CD4-positive, alpha-beta T cell treated with Interleukin-21 for 1 hour (primary cell): ENCODE measurements at places on chromosomes 6 and 20.

GRCh38 chr20:45788351-45788750, 3.3 kb downstream of the WFDC3 start:
- DNase-seq, result no peak

DNA sequence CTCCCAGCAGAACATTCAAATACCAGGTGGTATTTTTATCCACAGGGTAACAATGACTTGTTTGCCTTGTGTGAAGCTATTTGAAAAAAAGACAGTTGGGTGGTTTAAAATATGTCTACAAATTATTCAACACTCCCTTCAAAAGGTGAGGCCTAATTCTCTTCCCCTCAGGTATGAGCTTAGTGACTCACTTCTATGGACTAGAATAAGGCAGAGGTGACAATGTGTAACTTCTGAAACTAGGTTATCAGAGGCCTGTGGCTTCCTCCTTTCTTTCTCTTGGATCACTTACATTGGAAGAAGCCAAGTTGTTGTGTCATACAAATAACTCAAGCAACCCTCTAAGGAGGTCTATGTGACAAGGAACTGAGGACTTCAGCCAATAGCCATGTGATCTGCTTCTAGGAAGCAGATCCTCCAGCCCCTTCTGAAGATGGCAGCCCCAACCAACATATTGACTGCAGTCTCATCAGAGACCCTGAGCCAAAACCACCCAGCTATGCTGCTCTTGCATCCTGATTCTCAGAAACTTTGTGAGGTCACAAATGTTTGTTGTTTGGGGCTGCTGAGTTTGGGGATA, 102.6 kb downstream of the SNAP25 start:
- DNase-seq, result no peak

DNA sequence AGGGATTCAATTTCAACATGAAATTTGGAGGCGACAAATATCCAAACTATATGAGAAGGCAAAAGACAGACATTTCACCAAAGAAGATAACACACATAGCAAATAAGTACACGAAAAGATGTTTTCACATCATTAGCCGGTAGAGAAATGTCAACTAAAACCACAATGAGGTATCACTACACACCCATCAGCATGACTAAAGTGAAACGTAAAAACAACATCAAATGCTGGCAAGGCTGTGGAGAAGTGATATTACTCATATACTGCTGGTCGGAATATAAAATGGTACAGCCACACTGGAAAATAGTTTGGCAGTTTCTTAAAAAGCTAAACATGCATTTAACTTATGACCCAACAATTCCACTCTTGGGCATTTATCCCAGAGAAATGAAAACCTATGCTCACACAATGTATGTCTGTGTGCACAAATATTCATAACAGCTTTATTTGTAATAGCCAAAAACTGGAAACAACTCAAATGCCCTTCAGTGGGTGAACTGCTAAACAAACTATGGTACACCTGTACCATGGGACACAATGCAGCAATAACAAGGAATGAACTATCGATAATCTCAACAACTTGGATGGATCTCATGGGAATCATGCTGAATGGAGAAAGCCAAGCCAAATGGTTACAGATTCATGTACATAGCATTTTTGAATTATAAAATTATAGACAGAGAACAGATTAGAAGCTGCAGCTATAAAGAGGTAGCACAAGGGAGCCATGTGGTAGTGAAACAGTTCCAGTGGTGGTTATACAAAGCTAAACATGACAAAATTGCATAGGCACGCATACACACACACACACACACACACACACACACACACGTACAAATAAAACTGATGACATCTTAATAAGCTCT, 8.6 kb downstream of the ADAT2 start:
- DNase-seq, result peak; percentile 13

DNA sequence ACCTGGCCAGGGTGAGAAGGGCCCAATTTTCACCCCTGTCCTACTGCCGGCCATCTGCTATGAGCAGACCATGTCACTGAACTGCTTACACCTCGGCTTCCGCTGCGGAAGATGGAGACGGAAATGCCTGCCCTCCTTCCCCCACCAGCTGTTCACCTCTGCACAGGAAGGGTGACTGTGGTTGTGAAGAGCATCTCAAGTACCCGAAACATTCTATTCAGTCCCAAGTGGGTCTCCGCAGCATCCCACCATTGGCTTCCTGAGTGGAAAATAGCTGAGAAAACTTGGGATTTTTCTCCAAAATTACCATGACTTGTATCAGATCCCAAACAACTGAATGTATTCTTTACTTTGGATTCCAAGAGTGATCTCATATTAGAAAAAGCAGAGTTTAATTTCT, 16.1 kb downstream of the DOK5 start:
- DNase-seq, result no peak

- peak; percentile 64 for DNase-seq
Measured at GRCh38 chr6:16731478-16732051, 29.7 kb downstream of the ATXN1 start.
